ENCODE measurements at places on chromosomes 3 and 15.

DNA sequence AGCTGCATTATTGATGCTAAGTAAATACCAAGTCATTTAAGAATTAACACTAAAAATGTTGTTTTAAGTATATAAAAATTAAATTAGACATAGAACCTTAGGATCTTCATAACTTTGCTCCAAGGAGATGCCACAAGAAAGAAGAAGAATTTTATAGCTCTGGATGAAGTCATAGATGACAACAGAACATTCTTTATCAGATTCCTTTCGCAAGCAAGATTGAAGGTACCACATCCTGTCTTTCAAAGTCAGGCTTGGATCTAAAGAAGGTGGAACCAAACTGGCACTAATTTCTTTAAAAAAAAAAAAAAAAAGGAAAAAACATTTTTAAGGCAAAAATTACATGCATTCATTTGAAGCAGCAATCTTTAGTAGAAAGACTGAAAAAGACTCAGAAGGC, 62.5 kb downstream of the POLQ start:
- DNase-seq, result no peak

DNA sequence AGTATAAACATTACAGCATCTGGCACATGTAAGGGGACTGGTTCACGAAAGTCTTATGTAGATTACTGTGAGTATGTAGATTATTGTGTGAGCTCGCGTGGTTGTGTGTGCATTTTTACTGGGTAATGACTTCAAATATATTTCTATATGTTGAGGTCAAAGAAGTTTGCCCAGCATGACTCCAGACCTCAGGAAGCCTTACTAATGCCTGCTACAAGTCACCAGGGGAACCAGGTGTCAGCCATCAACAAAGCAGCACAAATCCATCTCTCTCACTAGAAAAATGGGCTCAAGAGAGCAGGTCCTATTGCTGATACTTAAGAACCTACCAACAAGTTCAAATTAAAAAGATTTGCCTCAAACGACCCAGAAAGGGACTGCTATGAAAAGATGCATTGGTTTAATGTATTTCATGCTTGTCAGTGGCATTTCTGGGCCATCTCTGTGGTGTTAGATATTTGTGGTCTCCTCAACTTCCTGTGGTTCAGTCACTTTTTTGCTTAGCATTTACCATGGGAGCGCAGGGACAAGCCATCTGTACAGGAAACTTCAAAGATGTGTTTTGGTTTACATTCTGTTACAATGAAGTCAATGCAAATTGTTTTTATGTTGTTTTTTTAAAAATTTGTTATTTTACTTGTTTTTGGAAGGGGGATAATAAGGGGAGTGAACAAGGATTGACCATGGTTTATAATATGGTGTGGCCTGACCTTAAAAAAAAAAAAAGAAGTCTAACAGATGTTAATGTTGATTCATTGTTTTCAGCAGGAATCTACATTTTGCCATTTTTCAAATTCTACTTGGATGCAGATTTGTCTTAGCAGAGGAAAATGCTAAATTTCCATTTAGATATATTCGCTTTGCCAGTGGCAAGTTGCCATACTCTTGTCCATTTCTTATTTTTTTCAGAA, 172.1 kb upstream of the ADAMTS9 start:
- no peak for DNase-seq

GRCh38 chr3:93981649-93982048, 1.7 kb downstream of the ARL13B start:
- DNase-seq, result no peak

- no peak for DNase-seq
Observed at GRCh38 chr3:51500632-51501131, 867 bp upstream of the DCAF1 start.

GRCh38 chr3:151740581-151740980, 6.9 kb downstream of the AADACL2 start:
- no peak for DNase-seq

GRCh38 chr3:161556533-161556932, 59.9 kb downstream of the OTOL1 start:
- no peak for DNase-seq

- DNase-seq, result no peak
Observed at GRCh38 chr3:108088697-108089096, 2.1 kb downstream of the CD47 start.

DNA sequence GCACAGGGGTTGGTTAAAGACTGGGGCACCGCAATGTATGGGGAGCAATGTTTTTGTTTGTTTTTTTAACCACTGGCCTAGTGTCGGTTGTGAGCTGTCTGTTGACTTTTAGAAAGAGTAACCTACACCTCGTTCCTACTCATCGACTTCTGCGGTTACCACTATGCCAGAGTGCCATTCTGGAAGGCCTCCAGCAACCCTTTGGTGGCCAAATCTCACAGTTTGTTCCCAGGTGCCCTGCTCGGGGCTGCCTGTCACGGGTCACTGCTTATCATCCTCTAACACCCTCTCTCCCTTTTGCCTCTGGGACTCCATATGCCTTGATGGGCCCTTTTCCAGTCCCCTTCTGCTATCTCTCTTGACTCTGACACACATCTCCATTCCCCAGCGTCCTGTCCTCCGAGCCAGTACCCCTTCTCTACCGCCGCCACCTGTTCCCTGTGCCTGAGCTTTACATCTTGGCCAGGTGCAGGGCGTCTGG, 290.4 kb upstream of the C2CD4B start:
- no peak for DNase-seq

DNA sequence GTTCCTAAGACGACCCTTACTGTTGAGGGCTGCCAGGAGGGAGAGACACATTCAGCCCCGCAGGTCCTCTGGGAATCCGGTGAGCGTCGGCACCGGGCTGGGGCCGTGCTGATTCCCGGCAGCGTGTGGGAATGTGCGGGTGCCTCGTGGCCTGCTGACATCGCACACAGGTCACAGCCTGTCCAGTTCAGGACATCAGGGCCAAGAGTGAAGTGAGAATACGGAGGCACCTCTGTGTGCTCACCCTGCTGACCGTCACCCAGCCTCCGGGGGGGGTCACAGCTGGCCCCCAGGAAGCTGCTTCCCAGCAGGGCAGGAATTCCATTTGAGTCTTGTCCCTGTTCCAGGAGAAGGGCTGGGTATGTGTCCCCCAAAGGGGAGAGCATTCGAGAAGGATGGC, 53.6 kb downstream of the PGPEP1L start:
- DNase-seq, result no peak

DNA sequence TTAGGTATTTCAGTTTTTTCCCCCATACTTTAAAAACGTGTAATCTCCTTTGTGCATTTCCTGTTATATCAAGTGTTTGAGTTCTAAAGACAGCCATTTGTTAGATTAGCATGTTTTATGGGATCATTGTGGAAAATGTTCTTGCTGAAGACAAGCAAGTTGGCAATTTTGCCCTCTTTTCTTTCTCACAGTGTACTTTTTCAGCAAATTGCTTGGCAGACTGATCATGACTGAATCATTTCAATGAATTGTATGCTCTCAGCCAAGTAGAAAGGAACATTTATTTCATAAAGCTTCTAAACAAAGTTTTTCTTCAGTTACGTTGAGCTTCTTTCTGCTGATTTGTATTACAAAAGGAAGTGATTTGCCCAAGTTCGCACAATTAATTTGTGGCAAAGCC, 51.6 kb downstream of the ATG7 start:
- DNase-seq, result no peak

GRCh38 chr3:193998123-193998448, 137.9 kb upstream of the HES1 start:
- no peak for DNase-seq

DNA sequence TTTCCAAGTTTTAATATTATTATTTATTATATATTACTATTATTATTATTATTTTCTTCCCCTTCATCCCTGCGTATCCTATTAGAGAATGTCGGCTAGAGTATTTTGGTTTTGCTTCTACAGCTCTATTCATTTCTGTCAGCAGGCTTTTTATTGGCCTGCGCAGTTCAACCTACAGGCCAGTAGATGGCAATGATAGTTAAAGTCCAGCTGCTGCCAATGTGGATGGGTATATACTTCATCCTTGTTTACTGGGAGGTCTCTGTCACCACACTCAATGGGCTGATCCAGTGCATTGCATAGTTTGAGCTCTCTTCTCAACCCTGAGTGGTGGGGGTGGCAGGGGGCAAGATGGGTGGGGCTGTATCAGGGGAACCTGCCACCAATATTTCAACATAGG, 799.8 kb downstream of the NSUN3 start:
- no peak for DNase-seq

- DNase-seq, result no peak
Observed at GRCh38 chr3:114421204-114421603, 127.4 kb downstream of the TIGIT start.

GRCh38 chr3:188286087-188286513, 132.1 kb downstream of the LPP start:
- DNase-seq, result no peak

GRCh38 chr3:156216216-156216615, 95.8 kb downstream of the KCNAB1 start:
- DNase-seq, result no peak

DNA sequence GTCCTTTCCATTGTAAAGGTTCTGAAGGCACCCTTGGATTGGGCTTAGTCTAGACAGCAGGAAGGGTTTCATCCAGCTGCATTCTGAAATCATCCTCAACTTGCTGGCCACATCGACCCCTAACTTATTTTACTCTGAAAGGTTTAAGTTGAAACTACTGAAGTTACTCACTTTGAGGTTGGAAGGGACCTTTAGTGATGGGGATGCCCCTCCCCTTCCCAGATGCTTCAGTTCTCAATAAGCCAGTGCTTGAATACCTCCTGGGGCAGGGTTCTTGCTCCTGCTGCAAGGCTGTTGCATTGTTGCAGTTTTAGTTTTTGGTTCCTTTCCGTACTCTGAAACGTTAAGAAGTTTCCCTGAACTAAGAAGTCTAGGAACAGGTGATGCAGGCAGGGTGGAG, 26.4 kb downstream of the FGD5 start:
- DNase-seq, result no peak

- DNase-seq, result no peak
Observed at GRCh38 chr3:36677331-36678007, 86.9 kb downstream of the DCLK3 start.

DNA sequence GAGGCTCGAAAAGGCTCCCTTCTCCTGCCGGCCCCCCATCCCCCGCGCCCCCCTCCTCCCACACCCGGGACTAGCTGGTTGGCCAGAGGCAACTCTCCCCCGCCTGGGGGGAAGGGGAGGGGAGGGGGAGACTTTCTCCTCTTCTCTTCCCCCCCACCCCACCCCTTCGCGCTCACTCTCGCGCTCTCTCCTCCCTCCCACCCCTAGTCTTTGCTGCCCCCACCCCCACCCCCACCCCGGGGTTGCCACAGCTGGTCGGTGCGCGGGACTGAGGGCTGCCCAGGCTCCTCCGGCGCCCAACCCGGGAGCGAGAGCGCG, 710 bp downstream of the MECOM start:
- DNase-seq, result no peak

DNA sequence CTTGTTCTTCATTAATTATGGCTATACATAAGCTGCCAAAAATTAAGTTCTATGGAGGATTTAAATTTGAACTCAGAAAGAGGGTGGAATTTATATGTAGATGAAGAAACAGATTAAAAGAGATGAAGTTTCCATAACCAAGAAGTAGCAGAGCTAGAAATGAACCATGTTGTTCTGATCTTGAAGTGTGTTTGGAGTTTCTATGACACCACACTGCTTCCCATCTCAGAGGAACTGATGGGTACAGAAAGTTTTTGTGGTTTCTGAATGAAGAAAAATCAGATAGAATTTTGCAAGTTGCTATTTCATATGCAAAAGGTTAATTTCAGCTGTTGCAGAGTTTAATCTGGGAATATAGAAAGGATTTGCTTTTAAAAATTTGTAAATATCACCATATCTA, 710.3 kb downstream of the PDCD6IP start:
- DNase-seq, result no peak

DNA sequence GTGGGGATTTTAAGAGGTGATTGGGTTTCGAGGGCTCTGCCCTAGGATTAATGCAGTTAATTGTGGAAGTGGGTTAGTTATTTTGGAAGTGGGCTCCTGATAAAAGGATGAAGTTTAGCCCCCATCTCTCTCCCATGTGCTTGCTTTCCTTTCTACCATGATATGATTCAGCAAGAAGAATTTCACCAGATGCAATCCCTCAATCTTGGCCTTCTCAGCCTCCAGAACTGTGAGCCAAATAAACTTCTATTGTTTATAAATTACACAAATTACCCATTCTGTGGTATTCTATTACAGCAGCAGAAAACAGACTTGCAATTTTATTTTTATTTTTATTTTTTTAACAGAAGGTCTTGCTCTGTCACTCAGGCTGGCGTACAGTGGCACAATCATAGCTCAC, 27.3 kb upstream of the UBE2E1 start:
- DNase-seq, result no peak

GRCh38 chr3:118126751-118127150, 907.9 kb downstream of the IGSF11 start:
- no peak for DNase-seq

DNA sequence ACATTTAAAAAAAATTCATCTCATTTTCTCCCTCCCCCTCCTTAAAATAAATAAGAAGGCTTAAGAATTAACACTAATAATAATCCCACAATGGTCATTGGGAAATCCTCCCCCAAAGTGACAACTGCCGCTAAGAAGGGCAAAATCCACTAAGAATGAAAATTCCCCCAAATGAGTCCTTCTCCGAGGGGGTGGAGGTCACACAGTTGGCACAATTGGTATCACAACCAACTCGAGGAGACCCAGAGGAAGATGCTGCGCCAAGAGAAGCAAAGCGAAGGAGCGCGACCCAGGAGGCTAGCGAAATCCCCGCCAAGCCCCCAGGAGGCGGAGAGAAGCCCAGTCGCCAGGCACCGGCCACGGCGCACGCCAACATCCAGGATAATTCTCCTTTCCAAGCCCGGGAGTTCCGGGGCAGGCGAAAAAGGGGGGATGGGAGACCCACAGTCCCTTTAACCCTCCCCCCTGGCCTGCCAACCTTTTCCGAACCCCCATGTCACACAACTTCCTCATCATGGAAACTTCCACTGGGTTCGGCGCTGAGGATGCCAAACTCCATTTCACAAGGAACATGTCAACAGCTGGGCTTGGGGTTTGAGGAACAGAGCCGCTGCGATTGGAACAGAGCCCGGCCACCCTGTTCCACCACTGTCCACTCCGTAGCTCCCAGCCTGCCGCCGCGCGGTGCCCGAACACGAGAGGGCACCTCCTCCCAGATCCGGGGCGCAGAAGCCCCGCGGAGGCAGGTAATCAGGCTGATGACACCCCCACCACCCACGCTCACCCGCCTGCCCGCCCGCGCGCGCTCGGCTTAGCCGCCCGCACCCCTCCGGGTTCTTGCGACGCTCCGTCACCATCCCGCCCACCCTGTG, 668 bp downstream of the THRB start:
- peak; percentile 32 for DNase-seq

- no peak for DNase-seq
Observed at GRCh38 chr3:7203969-7204847, 343.3 kb downstream of the GRM7 start.
